Activated naive CD4-positive, alpha-beta T cell (primary cell): ENCODE measurements at places on chromosomes 16 and 17.

DNA sequence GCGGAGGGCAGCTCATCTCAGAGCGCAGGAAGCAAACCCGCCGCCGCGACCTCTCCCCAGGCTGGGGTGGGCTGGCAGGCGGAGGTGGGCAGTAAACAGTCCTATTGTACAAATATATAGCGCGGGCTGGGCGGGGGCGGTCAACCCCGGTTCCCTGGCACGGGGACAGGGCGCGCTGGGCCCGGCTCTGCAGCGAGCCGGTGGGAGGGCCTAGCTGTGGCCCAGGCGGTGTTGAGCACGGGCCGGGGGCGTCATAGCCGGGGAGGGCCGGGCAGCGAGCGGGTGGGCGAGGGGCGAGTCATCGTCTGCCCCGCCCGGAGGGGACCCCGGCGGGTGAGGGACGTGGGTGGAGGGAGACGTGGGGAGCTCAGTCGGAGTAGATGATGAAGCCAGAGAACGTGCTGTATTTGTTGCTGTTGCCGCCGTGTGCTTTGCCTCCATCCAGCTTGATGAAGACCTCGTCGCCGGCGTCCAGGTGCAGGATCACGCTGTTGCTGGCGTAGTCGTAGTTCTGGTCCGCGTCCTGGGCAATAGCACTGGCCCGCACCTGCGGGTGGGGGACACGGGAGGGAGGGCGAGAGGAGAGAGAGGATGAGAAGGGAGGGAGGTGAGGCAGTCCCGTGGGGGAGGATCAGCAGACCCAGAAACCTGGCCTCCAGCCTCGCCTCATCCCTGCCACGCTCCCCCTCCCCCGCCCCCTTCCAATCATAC lies 8.1 kb downstream of the C1QL1 start:
- no peak for DNase-seq

DNA sequence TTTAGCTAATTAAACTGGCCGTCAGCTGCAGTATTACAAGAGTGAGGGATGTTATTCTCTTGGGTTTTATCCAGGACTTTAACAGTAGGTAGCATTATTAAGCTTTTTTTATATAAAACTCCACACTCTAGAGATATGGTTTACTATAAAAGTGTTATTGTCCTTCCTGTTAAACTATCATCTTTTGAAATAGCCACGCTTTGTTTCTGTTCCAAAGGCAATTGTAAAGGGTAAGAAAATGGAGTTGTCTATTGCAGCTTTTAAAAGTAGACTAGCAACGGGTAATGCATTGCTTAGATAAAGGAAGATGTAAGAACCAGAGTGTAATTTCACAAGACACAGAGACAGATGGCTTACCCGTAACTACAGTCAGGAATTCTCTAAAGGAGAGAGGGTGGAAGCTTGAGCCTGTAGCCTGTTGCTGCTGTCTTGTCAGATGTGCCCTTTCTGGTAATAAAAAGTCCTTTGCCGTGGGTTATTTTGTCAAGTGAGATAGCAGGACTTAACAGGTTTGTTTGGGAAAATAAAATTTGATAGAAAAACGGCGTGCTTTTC lies 56.4 kb downstream of the WWOX start:
- DNase-seq = no peak

- no peak for DNase-seq
These were observed 214.0 kb upstream of the CIBAR2 start for GRCh38 chr16:85326113-85326793.

- no peak for DNase-seq
These were observed 44.8 kb downstream of the CDYL2 start for GRCh38 chr16:80759419-80760162.

- no peak for DNase-seq
These were observed 254.1 kb upstream of the IRX3 start for GRCh38 chr16:54540525-54541180.

DNA sequence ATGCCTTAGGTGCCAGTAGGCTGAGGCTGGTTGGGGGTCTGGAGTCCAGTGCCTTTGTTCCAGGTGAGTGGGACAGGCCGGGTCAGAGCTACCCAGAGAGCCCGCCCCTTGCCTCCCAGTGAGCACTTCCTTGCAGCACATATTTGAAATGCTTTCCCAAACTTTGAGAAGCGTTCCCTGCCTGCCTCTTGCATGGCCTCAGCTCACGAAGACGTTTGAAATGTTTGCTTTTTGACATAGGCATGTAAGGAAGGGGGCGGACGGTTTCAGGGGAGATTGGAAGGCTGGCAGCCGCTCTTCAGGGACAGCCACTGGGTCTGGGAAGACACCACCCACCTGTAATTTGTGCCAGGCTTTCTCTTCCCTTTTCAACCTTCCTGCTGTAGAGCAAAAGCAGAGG lies 5.1 kb upstream of the FOXL1 start:
- DNase-seq = no peak
